ENCODE measurements at places on chromosomes 3 and 15. TPM values are rescaled to one million over a fixed set of nuclear protein-coding genes. Genes with fewer than 3 reads are reported as not detected.

ATP13A4 gene
- 20.5 TPM for total RNA-seq

DNA sequence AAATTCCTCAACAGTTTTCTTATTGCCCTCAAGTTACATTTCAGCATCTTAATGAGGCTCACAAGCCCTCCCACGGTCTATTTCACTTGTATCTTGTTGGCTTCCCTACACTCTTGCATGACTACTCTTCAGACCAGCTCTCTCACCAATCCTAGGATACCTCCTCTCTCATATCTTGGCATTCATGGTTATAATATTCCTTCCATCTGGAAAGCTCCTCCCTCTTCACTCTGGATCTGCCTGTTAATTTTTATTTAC, 8.5 kb upstream of the CCDC80 start:
- ATAC-seq: no peak

GRCh38 chr3:171397089-171397488, 63.1 kb downstream of the TNIK start:
- ATAC-seq: no peak

GRK7 gene
- not detected for total RNA-seq

DNA sequence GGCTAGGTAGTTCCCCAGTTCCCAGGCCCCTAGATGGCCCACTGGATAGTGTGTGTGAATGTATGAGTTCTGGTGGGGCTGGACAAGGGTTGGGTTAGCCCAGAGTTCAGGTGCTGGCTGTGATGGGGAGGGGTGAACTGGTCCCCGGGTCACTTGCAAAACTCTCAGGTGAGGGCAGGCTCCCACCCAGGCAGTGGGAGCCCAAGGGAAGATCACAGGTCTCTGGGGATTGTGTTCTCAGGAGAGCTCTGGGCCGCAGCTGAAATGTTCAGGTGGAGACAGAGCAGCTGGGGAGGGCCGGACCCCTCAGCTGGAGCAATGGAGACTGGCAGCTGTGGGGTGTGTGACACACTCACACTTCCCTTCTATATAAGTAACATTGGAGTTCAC, 12.8 kb upstream of the FAM98B start:
- ATAC-seq: peak; percentile 17

DNA sequence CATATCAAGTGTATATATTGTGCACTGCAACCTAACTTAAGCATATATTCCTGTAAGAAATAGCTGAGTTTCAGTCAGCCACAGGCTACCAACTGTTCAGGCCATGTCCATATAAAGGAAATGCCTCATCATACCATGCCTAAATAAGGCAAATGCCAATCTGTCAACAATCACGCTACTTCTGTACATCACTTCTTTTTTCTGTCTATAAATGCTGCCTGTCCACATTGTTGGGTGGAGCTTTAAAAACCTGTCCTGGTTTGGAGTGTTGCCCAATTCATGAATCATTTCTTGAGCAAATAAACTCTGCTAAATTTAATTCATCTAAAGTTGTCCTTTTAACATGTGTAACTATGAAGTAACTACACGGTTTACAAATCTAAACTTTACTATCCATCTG, 1091.9 kb downstream of the NSUN3 start:
- peak; percentile 94 for ATAC-seq

DNA sequence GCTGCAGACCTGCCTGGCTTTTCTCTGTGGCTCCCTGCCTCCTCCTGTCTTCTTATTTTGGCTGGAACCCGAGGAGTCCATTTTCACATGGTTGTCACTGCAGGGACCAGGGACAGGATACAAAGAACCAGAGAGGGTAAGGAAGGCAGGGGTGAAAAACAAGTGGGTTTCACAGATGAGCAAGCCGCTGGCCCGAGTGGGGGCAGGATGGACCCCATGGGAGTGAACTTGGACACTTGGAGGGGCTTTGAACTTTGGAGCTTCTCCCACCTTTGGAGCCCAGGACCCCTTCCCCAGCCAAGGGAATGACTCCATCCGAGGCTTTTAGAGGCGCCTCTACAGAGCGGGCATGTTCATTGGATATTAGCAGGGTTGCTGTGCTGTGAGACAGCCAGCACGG, 26.9 kb upstream of the ADCY5 start:
- ATAC-seq: no peak

DNA sequence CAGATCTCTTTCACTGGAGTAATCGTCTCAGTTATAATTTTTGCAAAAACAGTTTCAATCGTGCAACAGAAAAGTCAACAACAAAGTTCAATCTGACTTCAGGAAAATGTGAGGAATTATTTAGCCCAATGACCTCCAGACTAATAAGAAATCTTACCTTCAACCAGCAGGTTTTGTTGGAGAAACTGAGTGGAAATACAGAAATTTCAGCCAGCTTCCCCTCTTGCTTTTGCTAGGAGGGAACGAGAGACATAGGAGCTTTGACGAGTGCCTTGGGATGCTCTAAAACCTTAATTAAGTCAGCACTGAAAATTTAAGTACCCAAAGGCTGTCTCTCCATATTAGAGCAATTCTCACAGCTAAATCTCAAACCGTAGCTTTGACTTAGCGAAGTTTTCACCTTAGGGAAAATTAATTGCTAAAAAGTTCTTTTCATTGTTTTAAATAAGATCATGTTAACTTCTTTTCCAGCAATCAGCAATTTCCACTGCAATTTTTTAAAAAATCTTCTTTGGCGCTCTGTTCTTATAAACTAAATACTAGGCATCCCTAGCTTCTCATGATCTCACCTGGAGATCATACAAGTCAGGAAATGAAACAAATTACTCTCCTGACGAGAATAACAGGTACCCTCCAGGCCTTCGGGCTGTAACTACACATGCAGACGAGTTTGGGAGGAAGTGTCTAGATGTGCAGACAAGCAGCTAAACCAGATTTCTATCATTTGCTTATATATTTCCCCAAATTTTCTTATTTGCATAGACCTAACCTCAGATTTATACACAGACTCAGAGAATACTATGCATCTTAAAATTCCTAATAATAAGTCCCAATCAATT, 250.2 kb downstream of the FAM43A start:
- peak; percentile 55 for ATAC-seq

RNU5B-1 gene
- 30.4 TPM for total RNA-seq

USP50 gene
- not detected for total RNA-seq

DNA sequence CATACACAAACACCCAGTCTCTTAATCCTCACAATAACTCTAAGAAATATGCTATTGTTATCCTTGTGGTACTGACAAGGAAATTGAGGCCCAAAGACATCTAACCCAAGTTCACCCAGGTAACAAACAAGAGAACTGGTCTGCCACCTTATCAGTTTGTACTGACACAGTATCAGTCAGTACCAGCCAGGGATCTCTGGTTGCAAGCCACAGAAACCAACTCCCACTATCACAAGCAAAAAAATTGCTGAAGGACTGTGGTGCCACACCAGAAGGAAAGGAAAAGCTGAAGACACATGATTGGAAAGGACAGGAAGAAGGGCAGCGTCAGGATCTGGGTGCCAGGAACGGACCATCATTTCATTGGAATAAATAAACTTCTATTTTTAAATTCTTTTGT, 63.8 kb upstream of the GLCE start:
- ATAC-seq: no peak

LXN gene
- 8.4 TPM for total RNA-seq

DNA sequence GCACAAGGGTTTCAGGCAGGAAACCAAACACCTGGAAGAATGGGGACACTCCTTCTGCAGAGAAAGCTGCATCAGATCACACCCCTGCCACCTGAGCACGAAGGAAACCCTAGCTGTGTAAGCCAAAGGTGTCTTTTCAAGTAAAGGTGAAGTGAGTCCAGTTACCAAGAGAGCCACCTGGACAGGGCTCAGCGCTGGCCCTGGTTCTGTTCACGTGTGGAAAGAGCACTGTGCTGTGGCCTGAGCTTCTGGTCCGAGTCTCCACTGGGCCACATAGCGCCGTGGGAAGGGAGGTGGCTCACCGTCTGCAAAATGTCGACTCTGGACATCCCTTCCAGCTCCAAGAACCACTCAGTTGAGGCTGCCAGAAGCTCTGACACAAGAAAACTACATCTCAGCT, 151.1 kb downstream of the ADAMTS17 start:
- no peak for ATAC-seq

GRCh38 chr3:25468866-25469319, 40.8 kb downstream of the RARB start:
- ATAC-seq: no peak

ADAMTS9 gene
- total RNA-seq: 4.3 TPM

- ATAC-seq: no peak
Observed at GRCh38 chr3:168419091-168419490, 323.4 kb upstream of the GOLIM4 start.

MST1R gene
- 14.1 TPM for total RNA-seq

DNA sequence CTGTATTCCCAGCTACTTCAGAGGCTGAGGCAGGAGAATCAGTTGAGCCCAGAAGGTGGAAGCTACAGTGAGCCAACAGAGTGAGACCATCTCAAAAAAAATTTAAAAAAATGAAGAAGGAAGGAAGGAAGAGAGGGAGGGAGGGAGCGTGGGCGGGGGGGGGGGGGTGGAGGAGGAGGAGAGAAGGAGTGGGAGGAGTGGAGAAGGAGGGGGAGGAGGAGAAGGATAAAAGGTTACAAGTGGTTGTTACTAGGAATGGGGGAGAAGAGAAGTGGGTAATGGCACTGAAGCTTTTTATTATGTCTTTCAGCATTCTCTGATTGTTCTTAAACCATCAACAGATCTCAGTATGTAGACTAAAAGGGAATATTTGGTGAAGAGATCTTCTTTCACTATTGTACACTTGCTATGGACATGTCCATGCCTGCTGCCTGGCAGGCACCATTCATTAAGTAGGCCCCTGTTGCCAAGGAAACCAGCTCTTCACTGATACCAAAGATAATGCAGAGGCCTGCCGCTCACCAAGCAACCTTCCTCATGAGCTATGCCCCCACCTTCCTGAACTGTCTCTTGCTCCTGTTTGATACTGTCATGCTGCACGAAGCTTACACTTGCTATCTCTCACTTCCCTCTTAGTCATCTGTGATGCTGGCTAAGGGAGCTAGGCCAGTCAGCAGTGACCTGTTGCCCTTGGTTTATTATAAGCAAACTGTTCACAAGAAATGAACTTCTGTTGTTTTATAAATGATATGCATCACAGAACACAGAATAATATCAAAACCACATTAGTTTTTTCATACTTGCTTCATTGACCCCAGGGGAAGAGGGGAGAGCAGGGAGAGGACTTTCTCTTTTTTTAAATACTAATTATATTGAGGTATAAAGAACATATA, 23.1 kb downstream of the EPM2AIP1 start:
- ATAC-seq: peak; percentile 76

DNA sequence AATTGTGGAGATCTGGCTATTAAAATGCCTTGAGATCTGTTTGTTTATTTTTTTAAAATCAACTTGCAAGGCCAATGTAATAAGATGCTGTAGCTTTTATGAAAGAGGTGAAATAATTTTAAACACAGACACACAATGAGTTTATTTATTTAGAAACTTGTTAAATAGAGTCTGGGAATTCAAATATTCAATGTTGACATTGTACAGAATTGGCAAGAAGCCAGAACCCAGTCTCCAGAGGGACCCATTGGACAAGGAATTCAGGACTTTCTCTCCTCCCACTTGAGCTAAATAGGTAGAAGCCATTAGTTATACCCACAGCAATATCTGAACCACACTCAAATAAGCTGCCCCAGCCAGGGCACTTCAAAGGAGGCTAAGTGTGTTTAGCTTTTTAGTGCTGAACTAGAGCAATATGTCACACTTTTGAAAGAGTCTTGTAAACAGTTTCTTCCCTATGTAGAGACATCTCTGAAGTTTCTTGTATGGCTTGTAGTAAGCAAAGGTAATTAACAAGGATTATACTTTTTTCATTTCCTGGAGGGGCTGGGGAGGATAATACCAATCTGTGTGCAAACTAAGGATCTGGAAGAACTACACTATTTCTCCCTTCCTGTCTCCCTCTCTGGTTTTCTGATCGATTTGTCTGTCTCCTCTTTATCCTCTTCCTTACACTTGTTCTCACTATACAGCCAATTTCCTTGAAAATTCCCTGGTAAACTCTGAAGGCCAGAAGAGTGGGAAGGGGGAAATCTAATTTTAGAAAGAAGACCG, 6.0 kb downstream of the MECOM start:
- no peak for ATAC-seq

GRCh38 chr15:67906382-67906781, 66.5 kb upstream of the RNU6-1 start:
- ATAC-seq: no peak

ZDHHC3 gene
- total RNA-seq: 72.3 TPM

DNA sequence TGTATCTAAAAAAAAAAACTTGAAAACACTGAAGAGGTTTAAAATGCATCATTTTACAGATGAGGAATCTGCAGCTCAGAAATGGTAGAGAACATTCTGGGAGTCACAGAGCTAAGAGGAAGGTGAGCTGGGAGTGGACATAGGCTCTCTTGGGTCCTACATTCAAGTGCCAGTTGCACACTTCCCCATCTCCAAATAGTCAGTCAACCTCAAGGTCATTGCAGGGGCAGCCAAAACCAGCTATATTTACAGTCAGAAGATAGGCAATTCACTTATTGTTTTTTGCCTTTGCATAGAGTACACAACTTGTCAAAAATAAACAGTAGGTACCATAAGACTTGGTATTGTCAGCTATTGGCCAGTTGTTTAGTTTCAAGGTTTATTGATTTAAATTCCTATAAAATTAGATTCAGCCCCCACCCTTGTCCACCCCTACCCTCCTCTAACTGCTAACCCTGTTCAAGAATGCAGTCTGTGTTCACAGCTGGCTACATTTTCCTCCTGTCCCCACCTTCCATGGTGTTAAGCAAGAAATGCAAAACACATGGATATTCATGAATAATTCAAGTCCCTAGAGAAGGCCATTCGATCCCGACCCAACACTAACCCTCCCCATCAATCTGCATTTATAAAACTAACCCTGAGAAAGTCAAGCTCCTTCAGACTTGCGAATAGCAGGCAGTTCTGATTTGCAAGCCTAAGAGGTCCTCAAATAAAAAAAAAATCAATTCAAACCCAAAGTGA, 567.0 kb upstream of the MCTP2 start:
- no peak for ATAC-seq

VEPH1 gene
- total RNA-seq: 0.40 TPM

DNA sequence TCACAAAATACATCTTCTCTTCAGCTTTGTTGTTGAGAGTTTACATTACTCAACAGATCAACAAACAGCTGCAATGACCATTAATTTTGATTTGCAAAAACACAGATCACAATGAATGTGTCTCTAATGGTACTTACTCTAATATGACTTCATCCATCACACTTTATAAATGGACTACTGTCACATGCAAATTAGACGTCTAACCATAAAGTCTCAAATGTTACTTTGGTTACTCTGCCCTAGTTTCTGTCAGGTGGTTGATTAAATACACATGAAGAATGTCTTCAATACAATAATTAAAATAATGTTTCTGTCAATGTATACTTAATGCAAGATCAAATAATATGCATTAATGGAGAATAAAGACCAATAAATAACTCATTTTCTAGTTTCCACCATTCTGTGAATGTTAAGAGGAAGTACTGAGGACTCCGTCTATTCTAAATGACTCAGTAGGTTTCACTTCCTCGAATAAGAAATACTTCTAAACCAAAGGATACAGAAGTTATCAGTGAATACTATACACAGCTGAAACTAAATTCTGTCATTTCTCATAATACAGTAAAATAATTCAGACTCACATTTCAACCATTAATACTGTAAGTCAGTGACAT, 145.8 kb downstream of the CBLB start:
- ATAC-seq: peak; percentile 67

- peak; percentile 50 for ATAC-seq
Observed at GRCh38 chr3:4322635-4323034, 19.5 kb downstream of the SETMAR start.
